ENCODE measurements at places on chromosomes 1 and 21.

DNA sequence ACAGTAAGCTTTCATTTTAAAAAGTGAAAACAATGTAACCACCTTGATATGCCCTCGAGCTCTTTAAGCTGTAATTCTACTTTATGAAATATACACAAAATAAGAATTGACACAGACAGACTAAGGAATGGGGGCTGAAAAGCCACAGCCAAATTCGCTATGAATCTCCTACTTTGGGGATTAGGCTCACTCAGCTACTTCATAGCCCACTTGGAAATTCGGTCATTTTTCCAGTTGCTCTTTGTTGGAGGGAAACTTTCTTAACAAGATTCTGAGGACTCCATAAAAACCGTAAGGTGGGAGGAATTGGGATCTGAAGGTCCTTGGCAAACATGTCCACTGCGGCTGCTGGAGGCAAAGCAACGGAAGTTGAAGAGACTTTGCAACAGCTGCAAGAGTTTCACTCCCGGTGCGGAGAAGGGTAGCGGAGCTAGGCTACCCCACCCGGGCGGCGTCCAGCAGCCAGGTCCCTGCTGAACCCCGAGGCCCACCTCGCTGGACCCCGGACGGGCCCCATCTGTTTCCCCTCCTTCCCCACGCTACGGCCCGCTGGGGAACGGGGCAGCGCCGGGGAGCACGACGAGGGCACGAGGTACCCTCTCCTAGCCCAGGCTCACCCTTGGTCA lies 634 bp downstream of the MYCBP start:
- no peak for DNase-seq

GRCh38 chr1:10528066-10529014 lies 53.6 kb downstream of the PEX14 start:
- no peak for DNase-seq

- DNase-seq = no peak
Measured at GRCh38 chr1:3463891-3464648, 9.6 kb downstream of the ARHGEF16 start.

DNA sequence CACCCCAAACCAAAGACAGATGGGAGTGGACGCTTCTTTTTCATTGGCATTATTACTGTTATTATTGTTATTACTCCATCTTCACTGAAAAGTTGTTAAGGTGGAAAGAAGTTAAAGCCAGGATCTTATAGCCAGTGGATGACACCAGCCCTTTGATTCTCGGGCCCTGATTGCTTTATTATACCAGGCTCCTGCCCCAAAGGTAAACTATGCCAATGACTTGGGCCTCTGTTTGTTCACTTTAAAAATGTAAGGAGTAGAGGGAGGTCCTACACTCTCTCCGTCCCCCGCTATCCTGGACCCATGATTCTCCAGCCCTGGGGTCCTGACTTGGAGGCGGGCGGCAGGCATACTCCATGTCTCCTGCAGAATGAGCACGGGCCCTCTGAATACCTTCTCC lies 106.8 kb downstream of the TOMM20 start:
- DNase-seq = no peak

- DNase-seq = no peak
Measured at GRCh38 chr1:85584264-85584781, 3.8 kb downstream of the CCN1 start.

DNA sequence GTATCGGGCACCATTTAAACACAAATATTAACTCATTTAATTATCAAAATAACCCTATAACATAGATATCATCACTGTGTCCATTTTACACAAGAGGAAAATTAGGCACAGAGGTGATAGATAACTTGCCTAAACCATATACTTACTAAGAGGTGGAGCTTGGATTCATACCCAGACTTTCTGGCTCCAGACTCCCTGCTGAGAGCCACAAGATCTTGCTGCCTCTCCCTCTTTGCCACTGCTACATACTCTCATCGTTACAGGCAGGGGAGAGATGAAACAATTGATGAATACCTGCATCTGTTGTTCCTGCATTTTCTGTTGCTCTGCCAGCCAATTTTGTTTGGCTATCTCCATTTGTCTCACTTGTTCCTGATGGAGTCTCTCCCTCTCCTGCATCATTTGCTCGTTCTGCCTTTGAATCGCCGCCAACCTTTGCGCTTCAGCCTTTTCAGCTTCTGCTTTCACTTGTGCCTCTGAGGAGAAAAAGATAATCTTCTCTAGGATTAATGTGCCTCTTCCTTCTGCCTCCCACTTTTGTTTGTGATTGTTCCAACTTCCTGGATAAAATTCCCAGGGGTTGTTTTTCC lies 10.6 kb downstream of the GBP5 start:
- no peak for DNase-seq

DNA sequence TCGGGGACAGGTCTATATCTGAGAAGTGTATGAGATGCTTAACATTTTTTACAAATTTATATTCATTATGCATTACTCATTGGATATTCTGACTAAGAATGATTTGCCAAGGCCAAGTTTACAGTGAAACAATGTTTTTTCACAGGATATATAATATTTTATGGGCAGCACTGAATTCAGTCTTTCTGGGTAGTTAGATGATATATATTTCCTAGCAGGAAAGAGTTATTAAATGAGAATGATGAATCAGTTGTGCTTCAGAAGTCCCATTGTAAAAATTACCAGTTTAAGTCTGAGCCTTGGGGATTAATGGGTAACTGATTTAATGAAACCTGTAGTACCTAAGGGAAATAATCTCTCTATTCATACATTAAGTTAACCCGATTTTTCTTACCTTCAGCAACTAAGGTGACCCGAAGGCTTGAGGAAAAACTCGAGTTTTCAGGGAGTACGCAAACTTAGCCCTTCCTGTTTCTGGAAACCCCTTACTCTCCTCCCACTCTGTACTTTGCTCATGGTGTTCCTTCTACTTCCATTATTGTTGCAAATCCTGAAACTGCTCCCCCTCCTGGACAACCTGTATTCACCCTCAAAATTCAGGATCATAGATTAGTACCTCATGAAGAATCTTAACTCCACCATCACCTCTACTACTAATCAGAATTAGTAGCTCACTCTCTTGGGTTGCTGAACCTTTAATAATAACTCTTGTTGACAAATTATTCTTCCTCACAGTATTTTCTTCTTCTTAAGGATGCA lies 135.1 kb downstream of the AK5 start:
- DNase-seq = no peak

GRCh38 chr1:30701258-30701633 lies 22.1 kb downstream of the MATN1 start:
- no peak for DNase-seq
